ENCODE measurements at places on chromosomes 4 and X. TPM values are rescaled to one million over a fixed set of nuclear protein-coding genes. Genes with fewer than 3 reads are reported as not detected.

DNA sequence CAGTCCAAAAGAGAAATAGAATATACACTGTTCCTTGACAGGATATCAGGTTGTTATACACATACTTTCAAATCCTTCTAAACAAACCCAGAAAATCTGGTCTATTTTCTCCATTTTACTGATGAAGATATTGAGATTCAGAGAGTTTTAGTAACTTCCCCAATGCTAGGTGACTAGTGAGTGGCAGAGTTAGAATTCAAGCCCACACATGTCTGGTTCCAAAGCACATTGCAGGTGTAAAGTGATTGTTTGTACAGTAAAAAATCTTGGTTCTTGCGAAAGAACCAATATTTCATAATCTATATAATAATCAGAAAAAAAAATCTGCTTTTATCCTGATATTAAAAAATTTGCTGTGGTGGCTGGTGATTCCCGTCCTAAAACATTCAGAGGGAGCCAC is 39.5 kb upstream of the EMCN start:
- DNase-seq, result no peak

The PITX2 gene
- 43.7 TPM for polyA plus RNA-seq

DNA sequence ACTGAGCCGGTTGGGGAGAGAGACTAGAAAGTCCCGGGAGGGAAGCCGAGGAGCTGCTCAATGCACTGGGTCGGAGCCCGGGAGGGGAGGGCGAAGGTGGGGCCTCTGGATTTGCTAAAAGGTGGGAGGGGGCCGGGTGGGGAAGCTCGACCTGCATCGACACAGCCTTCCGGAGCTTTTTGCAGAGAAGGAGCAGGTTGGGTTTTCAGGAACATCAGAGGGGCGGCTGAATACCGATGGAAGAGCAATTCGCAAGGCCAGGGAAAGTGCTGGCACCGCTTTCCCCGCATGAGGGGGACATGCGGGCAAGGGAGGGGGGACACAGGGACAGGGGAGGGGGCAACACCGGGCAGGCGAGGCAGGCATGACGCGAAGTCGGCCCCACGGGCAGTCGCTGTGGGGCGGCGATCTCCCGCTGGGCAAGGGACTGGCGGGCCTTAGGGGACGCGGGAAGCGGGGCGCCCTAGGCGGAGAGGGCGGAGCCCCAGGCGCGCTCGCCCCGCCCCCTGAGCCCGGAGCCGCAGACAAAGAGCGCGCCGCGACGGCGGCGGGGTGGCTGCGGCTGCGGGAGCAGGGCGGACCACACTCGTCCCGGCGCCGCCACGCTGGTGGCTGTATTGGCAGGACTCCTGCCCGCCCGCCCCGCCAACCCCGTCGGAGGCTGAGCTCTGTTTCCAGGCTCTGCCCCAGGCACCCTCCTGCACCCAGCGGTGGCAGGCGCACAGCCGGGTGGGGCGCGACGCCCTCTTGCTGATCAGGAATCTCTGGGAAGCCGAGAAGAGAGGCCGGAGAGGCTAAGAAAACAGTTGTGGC is 11.6 kb downstream of the PDZD4 start:
- DNase-seq, result no peak

GRCh38 chr4:186150926-186151325 is 40.4 kb upstream of the CYP4V2 start:
- no peak for DNase-seq

The NLGN4X gene
- 2.6 TPM for polyA plus RNA-seq
